ENCODE measurements at places on chromosomes 3 and 15. TPM values are rescaled to one million over a fixed set of nuclear protein-coding genes. Genes with fewer than 3 reads are reported as not detected.

The PYGO1 gene
- 4.9 TPM for total RNA-seq

- DNase-seq: no peak
Measured at GRCh38 chr3:13009132-13009945, 63.9 kb downstream of the IQSEC1 start.

- no peak for DNase-seq
Measured at GRCh38 chr3:37384117-37384516, 209.7 kb upstream of the LRRFIP2 start.

The LCTL gene
- total RNA-seq: 0.43 TPM

DNA sequence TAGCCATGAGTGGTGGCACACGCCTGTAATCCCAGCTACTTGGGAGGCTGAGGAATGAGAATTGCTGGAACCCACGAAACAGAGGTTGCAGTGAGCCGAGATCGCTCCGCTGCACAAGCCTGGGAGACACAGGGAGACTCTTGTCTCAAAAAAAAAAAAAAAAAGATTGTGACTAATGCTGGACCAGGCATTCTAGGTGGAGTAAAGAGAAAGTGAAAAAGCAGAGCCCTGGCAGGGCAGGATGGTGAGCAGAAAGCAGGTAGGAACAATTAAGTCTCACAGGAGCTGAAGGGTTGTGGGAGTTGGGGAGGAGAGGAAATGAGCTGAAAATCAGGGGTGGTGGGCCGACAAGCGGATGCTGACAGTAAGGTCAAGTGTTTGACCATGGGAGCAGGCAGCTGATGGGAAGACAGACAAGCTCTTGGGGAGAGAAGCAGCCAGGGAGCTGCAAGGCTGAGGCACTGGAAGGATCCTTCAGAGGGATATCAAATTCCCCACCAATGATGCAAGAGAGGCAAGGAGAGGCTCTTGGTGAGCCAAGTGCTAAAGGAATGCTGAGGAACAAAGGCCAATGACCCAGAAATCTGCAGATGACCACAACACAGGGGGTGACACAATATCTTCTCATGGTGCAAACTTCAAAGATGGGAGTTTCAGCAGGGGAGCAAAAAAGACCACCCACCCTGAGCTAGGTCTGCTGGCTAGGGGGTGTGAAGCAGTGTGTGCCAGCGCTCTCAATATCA, 251.1 kb downstream of the ULK4 start:
- peak; percentile 10 for DNase-seq

GRCh38 chr3:49112262-49112661, 7.7 kb upstream of the QARS1 start:
- no peak for DNase-seq

DNA sequence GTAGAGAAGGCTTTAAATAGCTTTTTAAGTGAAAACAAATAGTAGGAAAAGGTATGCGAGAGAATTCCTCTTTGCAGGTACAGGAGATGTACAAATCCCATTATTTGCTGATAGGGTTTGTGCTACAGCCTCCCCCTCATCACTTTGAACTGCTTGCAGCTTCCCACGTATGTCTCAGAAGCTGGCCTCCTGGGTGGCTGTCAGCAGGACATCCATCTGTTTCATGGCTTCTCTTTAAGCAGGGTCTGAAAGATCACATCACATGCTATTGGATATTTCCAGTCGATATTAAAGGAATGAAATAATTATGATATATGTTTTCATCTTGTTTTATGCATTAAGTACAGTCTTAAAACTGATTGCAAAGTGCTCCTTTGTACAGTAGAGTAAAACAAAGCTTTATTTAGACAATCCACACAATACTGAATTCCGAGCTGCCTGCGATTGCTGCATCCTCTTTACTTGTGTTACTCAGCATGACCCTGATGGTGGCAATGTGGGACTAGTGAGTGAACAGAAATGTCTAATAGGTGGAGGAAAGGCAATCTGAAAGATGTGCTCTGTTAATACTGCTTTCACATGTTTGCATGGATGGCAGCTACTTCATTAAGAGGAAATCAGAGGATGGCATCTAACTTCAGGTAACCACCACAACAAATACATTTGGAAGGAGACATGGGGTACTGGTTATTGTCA, 930.6 kb upstream of the SEMA6D start:
- no peak for DNase-seq

DNA sequence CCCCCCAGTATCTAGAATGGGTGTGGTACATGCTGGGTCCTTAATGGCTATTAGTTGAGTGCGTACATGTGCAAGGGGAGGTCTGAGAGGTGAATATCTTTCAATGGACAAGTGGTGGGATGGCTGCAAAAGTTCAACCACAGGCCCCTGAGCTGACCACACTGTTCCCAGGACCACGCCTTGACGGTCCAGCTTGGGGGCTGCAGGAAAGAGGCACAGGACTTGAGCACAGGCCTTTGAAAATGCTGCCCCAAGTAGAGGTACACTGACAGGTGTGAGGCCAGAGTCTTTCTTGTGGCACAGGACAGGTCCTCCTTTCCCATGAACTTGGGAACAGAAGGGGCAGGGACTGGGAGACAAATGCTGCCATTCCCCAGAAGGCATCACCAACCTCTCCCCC, 24.0 kb downstream of the AMOTL2 start:
- no peak for DNase-seq

DNA sequence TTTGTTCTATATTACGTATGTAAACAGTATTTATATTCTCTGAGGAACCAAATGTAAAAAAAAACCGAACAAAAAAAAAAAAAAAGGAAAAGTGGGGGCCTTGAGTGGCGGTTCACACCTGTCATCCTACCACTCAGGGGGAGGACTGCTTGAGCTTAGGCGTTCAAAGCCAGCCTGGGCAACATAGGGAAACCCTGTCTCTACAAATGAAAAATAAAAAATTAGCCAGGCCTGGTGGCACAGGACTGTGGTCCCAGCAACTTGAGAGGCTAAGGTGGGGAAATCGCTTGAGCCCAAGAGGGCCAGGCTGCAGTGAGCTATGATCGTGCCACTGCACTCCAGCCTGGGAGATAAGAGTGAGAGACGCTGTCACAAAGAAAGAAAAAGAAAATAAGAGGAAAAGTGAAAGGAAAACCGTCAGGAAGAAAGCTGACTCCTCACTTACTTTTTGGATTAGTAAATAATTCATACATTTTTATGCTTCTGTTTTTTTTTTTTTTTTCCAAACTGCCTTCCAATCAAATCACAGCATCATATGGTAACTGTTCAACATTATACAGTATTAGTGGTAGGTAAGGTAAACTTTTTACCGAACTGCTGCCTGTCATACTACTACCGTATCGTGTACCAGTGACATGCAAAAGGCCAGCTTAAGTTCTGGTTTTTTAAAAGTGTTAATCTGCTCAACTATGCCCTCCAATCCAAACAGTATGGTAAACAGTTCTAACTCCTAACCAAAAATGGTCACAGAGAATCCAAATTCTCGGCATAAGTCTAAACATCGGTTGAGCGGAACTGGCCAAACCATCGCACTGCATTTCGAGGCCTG, 1.2 kb downstream of the PHC3 start:
- DNase-seq: no peak
